Renal pelvis (tissue), 12 donors: ENCODE measurements at places on chromosomes 5 and 9. TPM values are rescaled to one million over a fixed set of nuclear protein-coding genes. Genes with fewer than 3 reads are reported as not detected.

Gene SOHLH1
- polyA plus RNA-seq, result not detected

Gene MRRF
- 46.6 TPM for polyA plus RNA-seq

Gene KCTD16
- polyA plus RNA-seq, result 2.3 TPM

Gene ADAMTS13
- 10.5 TPM for polyA plus RNA-seq

Gene OR1Q1
- polyA plus RNA-seq, result not detected

Gene TRMT10B
- polyA plus RNA-seq, result 11.5 TPM

Gene PCDHB7
- 4.4 TPM for polyA plus RNA-seq
